ENCODE measurements at places on chromosomes 2 and 18. TPM values are rescaled to one million over a fixed set of nuclear protein-coding genes. Genes with fewer than 3 reads are reported as not detected.

C2orf80 gene
- not detected for total RNA-seq

DYSF gene
- 16.5 TPM for total RNA-seq

UGT1A10 gene
- total RNA-seq = not detected

CHRND gene
- 0.28 TPM for total RNA-seq

NTSR2 gene
- total RNA-seq = 3.8 TPM

IL1B gene
- total RNA-seq = 2.7 TPM

PDE1A gene
- total RNA-seq = 11.4 TPM

ERBB4 gene
- 22.3 TPM for total RNA-seq

CD226 gene
- total RNA-seq = 1.2 TPM

CERKL gene
- 0.46 TPM for total RNA-seq

HJURP gene
- total RNA-seq = 0.07 TPM

All from ovary (tissue), 10 donors.